NCI-H187 treated with DMSO at 0.1 percent for 48 hours (cell line): ENCODE measurements at places on chromosomes 1 and 21.

GRCh38 chr1:87993051-87993450, 664.4 kb downstream of the LMO4 start:
- DNase-seq = no peak

DNA sequence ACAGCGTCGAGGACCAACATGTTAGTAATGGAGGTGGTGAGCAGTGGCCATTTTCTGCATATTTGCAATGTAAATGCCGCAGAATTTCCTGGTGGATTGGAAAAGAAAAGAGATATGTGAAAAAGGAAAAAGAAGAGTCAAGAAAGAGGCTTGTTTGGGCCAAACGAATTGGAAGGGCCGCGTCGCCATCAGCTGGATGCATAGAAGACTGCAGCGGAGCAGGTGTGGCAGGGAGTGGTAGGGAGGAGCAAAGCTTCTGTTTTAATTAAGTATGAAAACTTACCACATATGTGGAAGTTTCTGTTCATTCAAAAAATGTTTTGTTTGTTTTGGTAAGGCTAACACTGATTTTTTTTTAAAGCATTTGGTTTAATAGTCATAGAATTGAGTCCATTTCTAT, 690.7 kb downstream of the NCAM2 start:
- no peak for DNase-seq

DNA sequence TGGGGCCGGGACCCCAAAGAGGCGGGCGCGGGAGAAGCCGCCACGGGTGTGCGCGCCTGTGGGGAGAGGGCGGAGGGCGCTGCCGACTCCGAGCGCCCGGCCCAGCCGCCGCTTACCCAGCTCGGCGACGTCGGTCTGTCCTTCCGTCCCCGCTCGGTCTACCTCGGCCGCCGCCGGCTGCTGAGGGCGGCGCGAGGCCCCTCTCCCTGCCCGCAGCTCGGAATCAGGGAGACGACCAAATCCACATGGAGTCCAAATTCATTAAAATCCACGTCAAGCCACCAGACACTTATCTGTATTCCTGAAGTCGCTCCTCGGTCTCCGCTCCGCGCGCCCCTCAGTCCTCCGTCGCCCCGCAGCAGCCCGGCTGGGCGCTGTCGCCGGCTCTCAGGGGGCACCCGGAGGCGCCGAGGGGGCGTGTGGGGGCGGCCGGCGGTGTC, 637 bp downstream of the PLXNA2 start:
- no peak for DNase-seq

DNA sequence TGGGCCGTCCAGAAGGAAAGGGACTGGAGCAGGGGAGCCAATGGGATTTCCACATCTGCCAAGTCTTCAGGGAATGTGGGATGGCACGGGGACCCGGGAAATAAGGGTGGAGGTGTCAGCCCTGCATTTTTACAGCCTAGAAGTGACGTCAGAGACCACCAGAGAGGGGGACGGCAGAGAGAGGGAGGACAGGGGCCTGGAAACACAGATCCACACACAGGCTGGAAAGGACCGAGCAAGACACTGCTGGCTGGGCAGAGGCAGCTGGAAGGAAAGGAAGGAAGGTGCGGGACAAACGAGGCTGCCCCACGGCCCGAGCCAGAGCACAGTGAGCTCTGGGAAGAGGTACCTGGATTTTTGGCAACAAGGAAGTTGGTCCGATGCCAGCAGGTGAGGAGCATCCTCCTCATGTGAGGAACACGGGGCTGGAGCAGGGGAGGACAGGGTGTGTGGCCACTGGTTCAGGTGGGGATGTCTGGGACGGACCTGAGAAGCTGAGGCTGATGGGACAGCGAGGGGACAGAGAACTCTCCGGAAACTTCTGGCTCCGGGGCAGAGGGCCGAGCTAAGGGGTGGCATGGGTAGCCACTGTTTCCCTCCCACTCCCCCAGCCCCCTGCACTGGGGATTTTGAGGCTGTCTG, 138.3 kb downstream of the PGBD5 start:
- DNase-seq = no peak

DNA sequence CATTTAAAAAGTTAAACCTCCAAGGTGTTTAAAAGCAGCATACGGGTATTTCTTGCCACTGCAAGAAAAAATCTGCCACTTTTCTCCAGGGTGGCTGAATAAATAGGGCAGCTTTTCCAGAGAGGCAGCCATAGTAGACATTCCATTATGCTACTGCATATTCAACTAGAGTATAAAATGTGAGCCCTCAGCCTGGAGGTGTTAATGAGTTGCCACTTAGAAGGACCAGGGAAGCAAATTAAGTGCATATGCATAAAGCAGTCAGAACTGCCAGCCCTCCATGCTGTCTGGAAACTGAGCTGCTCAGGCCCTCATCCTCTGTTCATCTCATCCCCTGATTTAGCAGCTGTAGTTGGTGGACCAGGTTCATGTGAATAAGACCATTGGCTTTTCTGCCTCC, 99.4 kb downstream of the DIRAS3 start:
- no peak for DNase-seq

DNA sequence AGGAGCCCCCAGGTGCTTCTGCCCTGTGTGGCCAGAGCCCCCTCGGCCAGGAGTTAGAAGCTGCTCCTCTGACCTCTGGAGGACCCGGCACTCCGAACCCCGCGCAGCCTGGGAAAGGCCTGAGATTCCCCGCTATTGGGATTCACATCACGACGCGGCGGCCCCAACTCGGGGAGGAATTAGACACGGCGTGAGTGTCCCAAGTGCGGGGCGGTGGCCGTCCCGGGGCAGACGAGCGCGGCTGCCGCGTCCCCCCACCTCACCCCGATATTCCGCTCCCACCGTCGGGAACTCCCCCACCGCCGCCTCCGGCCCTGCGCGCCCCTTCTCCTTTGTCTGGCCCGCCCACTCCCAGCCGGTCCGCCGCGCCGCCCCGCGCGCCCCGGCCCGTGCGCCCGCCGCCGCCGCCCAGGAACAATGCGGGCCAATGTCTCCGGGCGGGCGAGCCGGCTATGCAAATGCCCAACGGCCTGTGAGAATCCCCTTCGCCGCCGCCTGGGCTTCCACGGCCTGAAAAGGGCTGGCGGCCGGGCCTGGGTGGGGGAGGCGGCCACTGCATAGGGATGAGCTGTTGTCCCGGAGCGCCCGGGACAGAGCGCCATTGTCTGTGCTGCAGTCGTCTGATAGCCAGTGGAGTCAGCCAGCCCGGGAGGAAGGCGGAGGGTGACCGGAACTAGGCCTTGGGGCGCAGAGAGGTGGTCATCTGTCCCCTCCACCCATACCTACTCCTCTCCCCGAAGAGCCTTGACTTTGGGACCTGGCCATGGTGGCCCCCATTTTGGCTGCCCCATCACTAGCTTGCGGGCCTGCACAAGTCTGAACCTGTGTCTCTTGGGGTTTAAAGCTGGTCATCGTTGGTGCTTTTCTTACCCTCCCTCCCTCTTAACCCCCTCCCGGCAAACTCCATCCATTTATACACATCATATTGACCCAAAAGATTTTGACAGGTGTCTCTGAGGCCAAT, 19.4 kb downstream of the RHBG start:
- no peak for DNase-seq

DNA sequence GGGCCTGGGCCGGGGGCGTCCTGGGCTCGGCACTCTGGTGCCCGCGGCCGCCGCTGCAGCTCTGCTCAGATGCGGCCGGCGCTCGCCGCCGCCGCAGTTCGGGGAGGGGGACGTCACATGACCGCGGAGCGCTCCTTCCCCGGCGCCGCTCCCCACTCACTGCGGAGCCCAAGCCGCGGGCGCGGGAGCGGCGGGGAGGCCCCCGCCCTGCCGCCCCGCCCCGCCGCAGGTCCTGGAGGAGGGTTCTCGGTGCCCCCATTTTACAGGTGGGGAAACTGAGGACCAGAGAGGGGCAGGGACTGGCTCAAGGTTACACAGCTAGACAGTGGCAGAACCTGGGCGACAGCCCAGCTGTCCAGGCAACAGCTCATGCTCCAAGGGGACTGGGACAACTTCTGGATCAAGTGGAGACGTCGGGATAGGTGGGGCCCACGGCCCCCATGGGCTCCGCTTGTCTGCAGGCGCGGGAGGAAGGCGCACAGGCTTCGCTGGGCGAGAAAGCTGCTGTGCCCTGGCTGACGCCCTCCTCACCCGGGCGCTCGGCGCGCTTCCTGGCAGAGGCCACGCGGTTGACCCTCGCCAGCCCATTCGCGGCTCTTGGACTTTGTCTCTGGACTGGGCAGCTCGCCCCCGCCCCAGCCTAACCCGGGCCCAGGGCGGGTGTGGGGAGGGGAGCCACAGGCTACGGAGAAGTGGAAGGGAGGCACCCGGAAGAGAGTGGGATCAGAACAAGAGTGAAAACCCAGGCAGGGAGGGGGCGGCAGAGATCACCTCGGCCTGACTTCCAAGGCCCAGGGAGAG, at the start of gene RAP1GAP:
RAP1GAP (minus strand) TSS at position 100 of the 801 bp plus-strand sequence. CDS start 49,325 bp downstream, outside the sequence.
- no peak for DNase-seq

- DNase-seq = no peak
Measured at GRCh38 chr1:155184835-155185782, 11.5 kb downstream of the TRIM46 start.

DNA sequence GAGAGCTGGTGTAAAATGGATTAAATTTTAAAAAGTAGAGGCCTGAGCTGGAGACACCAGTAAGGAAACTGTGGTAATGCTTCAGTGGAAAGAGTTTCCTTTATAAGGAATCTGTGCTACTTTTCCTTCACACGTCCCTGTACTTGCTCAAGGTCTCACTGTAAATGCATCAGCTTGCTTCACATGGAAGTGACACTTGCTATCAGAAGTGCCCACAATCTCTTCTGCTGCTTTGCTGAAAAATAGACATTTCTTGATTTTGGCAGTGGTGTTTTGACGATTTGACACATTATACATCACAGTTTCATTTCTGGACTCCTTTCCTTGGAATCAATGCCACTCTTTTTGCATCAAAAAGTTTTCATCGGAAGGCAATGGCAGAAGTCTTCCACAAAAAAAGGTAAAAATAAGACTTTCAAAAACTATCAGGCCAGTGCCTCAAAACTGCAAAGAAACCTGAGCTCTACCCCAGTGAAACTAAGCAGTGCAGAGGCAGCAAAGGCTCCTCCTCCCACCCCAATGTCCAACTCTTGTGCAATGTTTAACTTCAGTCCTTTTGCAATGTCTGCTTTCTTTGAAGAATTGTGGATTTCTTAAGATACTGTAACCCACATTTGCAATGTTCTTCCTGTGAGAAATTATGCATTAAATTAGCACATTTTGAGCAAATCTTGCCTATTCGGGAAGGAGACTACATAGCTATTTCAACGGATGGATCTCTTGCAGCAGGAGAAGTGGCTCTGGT, 18.4 kb upstream of the TSPAN2 start:
- DNase-seq = no peak

GRCh38 chr1:228045405-228045804, 37.1 kb upstream of the ARF1 start:
- DNase-seq = no peak

- no peak for DNase-seq
Measured at GRCh38 chr1:153000294-153000693, 1.3 kb upstream of the SPRR3 start.
